ENCODE measurements at places on chromosomes 16 and 17.

DNA sequence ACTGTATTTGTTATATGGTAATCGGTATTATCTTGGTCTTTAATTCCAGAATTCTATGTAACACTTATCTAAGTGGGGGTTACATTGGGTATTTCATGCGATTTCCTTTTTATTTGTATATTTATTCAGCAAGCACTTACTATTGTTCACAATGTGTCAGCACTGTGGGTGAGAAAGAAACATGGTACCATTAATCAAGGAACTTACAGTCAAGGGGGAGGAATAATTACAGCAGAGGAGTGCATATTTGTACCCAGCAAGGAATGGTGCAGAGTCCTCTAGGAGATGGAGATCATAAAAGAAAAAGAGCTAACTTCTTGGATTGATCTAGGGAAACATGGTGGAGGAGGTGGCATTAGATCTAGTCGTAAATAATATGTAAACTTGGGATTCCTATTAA, 117.0 kb upstream of the KCNJ16 start:
- DNase-seq: no peak

- no peak for DNase-seq
Measured at GRCh38 chr17:3385869-3386816, at the start of gene OR3A2. Gene OR3A2, minus strand, starts transcription at chr17:3386308.

GRCh38 chr16:66693149-66693548, 3.4 kb downstream of the CMTM4 start:
- DNase-seq: no peak

- no peak for DNase-seq
Measured at GRCh38 chr16:1101133-1101532, 5.1 kb upstream of the C1QTNF8 start.

- DNase-seq: peak; percentile 9
Measured at GRCh38 chr16:75761108-75761507, 34.8 kb upstream of the CPHXL start.

- DNase-seq: no peak
Measured at GRCh38 chr16:61842666-61843065, 193.6 kb downstream of the CDH8 start.

DNA sequence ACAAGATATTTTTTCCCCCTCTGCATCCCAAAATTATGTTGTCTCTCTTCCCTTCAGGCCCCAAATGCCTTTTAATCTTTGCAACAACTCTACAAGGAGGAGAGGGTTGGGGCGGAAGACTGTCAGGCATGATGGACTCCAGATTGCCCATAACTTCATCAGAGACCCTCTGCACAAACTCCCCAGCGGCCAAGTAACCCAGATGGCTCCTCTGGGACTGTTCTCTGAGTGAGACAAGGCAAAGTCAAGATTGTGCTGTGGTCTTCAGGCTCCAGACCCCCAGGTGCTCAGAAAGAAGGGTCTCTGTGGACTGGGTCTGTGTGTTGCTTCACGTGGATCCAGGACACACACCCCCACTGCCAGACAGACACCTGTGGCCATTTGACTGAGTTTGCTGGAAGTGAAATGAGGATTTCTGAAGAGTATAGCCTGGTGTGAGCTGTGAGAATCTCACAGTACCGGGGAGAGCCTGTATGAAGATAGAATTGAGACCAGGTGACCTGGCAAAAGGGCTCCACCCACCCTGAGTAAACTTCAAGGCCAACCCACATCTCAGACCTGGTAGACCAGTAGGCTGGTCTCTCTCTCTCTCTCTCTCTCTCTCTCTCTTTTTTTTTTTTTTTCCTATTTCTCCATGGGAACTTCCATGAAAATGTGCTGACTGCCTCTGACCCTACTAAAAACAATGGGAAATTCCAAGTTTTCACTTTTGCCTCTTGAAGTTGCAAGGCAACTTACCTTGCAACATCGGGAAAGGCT, 354.1 kb downstream of the SOX9 start:
- peak; percentile 43 for DNase-seq

- no peak for DNase-seq
Measured at GRCh38 chr17:7382901-7383300, 2.0 kb downstream of the TNK1 start.

DNA sequence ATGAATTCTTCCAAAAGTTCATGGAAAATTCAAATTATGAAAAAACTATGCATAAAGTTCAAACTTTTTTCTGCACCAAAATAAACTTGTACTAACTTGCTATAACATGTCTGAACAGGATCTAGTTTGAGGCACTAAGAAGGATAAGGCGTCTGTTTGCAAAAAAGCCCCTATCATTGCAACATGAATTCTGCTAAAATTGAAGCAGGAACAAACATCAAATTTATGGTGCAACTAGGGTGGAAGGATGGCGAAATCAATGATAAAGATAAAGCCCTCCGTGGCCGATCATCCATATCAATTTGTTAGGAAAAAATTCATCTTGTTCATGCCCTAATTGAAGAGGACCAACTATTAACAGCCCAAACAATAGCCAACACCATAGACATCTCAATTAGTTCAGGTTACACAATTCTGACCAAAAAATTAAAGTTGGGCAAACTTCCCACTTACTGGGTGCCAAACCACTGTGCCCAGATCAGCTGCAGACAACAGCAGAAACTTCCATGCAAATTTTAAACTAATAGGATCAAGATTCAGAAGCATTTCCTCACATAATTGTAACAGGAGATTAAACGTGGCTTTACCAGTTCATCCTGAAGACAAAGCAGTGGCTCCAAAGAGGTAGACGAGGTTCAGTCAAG, 12.9 kb downstream of the IL21R start:
- no peak for DNase-seq

GRCh38 chr17:20096430-20096829, 87.3 kb downstream of the SPECC1 start:
- no peak for DNase-seq

- DNase-seq: no peak
Measured at GRCh38 chr17:42163113-42163512, 8.3 kb upstream of the RAB5C start.

DNA sequence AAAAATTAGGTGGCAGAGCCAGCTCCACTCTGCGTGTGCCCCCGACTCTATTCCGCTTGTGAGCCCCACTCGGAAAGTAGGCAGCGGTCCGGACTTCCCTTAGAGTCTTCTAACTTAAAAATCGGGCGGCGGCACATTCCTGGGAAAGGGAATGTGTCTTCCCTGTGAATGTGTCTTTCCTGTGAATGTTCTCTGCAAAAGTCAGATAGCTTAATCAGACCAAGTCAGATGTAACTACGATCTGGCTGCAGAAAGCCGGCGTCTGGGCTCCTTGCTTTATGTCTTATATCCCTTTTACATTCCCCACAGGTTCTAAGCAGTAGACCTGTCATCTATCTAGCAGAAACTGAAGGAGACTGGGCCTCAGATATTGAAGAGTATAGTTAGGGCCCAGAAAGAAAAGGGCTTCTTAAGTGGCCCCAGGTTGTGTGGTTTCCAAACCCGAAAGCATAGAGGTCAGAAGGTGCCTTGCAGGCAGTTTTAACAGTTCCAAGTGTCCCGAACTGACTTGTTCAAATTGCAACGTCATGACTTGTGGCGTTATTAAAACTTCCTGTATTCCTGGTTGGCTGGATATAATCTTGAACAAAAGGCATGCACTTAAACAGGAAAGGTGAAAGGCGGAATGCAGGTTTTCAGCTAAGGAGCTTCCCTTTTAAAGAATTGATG, 601 bp downstream of the PHKB start:
- peak; percentile 68 for DNase-seq

GRCh38 chr17:48593126-48593829, at the start of gene HOXB5:
Gene HOXB5, minus strand, starts transcription at chr17:48593779. Its CDS starts 97 bp downstream, at chr17:48593682.
- DNase-seq: no peak

DNA sequence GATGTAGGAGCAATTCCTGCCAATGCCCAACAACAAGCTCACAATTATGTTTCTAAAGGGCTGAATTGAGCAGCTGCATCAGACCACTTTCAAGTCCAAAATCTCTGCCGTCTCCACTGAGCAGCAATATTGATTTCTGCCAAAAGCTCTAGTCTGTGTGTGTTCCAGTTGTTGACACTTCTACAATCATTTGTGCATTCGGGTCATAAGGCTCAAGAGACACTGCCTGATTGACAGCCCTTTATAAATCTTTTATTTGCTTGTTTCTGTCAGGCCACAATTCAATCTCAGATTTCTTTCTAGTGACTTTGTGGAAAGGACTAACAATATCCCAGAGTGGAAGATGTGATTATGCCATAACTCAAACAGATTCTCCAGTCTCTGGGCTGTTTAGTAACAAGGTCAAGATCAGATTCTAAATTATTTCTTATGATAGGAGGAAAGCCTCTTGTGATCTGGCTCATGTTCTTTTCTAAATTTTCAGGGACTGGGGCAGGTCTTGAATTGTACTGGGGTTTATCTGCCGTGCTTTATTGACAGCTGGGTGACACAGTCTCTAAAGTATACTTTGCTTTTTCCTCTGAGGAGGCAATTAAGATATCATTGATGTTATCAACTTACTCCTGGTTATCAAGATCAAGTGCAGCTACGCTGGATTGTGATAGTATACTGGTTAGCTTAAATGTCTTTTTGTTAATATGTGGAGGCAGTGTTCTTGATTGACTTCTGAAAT, 377.1 kb downstream of the CNTNAP4 start:
- no peak for DNase-seq

DNA sequence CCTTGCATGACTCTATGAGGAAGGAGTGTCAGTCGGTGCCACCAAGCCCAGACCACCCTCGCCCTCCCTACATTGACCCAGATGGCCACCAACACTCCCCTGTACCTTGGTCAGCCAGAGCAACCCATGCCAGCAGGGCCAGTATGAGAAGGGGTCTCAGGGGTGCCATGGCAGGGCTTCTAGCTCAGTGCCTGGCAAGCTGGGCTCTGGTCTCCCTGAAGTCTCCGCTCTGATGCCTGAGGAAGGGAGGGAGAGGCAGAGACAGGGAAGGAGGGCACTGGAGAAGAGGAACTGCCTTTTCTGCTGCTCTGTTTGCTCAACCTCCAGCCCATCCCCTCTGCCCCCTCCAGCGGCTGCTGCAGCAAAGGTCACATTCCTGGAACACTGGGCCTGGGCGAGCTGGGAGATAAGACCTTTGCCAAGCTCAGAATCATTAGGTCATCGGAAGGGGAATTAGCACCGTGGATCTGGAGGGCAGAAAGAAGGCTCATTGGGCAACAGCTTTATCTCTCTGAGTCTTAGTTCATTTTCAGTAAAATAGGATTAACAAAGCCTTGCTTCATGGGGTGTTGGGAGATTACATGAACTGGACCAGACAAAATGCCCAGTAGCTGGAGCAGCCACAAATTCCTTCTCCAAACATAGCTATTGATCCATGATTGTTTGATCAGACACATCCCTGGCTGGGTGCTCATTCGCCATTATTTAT, at the start of gene VTN:
Gene VTN (minus strand): TSS at position 273 of the 709 bp plus-strand sequence. CDS start 104 bp downstream, at position 169.
- no peak for DNase-seq

DNA sequence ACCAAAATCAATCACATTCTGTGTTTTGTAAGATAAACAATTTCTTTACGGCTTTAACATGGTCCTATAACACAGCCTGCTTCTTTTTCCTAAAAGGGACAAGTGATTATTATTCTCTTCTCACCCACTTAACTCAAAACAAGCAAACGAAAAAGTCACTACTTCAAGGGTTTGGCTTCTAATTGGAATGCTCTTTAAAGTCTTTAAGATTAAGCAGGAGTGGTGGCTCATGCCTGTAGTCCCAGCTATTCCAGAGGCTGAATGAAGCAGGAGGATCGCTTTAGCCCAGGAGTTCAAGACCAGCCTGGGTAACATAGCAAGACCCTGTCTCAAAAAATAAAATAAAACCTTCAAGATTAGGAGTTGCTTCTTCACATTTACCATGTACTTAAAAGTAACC, 66.6 kb upstream of the CNEP1R1 start:
- no peak for DNase-seq
